ENCODE measurements at places on chromosomes 12 and 14.

DNA sequence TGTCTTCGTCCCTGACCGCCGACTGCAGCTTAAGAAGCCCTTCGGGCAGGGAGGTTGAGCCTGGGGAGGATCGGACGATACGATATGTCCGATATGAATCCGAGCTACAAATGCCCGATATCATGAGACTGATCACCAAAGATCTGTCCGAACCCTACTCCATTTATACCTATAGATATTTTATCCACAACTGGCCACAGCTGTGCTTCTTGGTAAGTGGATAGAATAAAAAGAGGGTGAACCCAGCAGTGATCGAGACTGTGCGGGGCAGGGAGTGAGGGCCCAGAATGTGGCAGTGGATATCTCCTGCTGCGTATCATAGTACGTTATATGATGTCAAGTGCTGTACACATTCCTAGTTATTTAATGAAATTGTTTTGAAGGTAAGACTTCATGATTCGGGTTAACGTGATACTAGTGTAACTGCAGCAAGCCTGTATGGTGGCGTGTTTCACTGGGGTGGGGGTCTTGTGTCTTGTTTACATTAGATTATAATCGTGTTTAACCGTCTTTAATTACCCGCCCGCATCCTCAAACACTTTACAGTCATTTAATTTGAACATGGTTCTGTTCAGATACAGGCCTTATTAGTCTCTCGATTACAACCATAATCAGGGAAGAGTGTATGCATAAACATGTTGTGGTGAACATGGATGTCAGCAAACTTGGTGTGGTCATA is 1.3 kb downstream of the NAA30 start:
- no peak for DNase-seq

DNA sequence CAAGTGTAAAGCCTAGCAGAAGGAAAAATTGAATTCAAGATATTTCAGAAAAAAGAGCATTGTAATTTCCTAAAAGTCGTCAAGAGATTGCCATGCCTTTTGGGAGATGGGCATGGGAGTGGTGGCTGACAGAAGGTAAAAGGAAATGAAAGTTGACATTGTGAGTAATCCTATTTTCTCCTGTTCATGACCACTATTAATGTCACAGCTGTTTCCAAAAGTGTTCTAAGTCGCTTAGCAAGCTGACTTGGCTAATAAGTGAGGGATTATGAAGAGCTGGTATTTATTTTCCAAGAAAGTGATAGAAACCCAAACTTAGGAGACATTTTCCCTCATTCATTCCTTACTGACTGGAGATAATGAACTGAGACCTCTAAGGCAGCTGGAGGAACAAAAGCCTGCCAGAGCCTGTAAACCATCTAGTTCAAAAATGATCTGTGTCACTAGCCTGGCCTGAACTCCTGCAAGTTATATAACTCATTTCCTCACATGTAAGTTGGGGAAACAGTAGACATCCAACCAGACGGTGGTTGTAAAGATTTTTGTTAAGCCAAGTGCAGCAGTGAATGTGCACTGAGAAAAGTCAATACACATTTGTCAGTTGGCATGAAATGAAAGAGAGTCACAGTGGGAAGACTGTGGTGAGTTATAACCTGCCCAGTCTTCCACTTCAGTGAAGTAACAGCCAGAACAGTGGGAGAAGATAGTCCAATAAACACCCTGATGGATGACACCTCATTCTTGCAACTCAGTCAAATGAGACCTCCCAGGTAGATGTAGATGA is 75.8 kb downstream of the DIO2 start:
- no peak for DNase-seq

DNA sequence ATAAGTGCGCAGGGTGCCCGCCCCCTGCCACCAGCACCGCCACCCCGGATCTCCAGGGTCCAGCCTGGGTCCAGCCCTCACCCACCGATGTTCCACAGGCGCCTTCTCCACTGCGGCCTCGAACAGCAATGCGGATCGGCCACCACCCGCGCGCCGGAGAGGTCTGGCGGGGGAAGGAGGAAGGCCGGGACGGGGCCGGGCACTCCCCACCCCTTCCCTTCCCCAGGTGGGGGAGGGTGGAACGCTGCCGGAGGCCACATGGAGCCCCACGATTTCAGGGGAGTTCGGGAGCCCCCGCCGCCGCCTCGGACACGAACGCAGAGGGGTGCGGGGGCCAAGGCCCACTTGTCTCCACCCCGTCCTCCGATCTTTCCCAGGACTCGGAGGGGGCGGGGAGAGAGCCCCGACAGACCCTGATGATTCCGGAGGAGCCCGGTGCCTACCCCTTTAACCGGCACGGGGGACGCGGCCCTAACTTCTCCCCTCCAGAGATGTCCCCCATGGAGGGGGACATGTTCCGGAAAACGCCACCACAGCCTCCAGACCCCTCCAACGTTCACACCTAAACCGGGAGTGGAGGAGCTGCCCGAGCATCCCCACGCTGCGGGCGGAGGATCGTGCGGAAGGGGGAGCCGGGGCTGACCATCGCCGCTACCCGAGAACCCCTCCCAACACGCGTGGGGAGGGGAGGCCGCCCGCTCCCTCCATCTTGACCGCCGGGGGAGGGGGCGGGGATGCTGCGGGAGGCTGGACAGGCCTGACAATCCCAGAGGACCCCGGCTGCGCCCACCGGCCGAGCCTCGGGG is 1.1 kb downstream of the ATXN2 start:
- DNase-seq, result peak; percentile 72

DNA sequence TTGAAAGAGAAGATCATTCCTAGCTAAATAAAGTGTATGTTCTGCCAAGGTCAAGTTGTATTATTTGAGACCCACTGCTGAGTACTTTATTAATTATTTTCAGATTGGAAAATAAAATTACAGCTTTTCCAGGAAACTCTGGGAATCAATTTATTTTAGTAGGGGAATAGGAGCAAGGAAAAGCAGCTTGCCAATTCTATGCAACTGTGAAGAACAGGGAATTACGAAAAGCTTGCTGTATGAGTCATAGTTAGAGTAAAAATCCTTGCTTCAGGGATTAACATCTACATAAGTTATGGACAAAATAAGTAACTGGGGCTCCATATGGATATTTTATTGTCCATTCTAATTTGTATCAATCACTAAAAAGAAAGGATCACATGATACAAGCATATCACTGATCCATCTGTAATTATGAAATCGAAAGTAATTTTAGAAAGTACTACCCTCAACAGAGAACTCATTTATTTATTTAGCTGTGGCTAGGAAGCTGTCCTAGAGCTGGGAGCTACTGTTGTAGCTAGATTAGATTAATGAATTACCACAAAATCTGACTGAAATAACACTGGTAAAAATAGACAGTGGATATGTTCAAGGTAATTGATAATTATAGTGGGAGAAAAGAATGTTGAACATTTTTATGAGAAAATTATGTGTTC is 303.5 kb upstream of the NPAS3 start:
- no peak for DNase-seq

- no peak for DNase-seq
These were observed 73.5 kb upstream of the SAV1 start for GRCh38 chr14:50741567-50741966.

GRCh38 chr12:79955561-79955960 is 20.7 kb upstream of the PPP1R12A start:
- DNase-seq, result no peak

GRCh38 chr12:46451276-46452021 is 78.9 kb upstream of the SLC38A2 start:
- no peak for DNase-seq

GRCh38 chr12:55612646-55613045 is 24.0 kb upstream of the OR10P1 start:
- no peak for DNase-seq

- no peak for DNase-seq
These were observed 454.1 kb downstream of the ATP23 start for GRCh38 chr12:58395470-58395869.

GRCh38 chr12:32089156-32089555 is 17.5 kb upstream of the BICD1 start:
- DNase-seq, result no peak

DNA sequence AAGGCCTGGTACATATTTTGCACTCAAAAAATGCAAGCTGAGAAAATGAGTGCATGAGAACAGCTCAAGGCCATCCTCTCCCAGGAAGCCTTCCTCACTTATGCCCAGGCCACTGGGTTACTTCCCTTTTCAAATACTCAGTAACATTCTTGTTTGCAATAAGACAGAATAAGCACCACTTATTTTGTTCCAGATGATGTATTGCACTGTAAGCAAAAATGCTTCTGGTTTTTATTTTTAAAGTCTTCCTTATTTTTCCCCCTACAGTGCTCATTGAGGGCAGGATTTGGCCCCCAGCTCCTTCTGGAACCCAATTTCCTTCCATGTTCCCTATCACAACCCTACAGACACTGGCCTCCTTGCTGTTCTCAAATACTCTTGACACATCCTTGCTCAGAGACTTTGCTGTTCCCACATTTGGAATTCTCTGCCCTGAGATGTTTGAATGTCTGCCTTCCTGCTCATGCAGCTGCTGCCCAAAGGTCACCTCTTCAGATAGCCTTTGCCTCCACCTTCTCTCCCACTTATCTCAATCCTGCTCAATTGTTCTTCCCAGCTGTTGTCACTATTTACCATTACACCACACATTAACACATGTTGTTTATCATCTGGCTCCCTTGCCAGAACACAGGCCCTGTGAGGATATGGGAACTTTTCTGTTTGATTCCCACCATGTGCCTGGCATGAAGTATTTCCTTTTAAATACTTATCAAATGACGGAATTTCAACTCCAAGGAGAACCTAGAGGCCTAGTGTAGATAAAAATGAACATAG is 49.9 kb downstream of the IFNG start:
- DNase-seq, result no peak

GRCh38 chr14:102374264-102374663 is 11.5 kb downstream of the TECPR2 start:
- no peak for DNase-seq

- peak; percentile 98 for DNase-seq
These were observed 14.6 kb upstream of the PNMA1 start for GRCh38 chr14:73728717-73729330.

GRCh38 chr14:38255408-38255672 is 553 bp downstream of the CLEC14A start:
- peak; percentile 57 for DNase-seq
